ENCODE measurements at places on chromosomes 7 and 10. TPM values are rescaled to one million over a fixed set of nuclear protein-coding genes. Genes with fewer than 3 reads are reported as not detected.

DNA sequence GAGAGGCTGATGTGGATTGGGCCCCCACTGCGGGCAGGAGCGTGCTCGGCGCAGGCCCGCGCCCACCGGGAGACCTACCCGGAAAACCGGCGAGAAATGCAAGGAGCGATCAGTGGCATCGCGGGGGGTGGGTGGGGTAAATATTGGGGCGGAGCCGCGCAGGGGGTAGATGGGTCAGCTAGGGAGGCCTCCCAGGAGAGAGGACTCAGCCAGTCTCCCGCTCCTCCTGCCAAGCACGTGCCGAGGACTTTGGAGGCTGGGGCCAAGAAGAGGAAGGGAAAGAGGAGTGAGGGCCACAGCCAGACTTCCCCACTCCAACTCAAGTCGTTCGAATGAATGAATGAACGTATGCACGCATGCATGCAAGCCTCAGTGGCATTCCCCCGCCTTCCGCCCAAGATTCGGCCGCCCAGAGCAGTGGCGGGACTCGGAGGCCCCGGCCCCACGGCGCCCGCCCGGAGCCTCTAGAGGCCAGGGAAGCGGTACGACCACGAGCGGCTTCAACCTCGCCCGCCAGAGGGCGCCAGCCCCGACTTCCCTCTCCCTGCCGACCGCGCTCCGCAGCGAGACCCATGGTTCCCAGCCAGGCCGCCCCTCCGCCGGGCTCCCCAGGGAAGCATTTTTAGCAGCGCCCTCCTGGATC lies 3.6 kb downstream of the NPM3 start:
- DNase-seq, result peak; percentile 74

- DNase-seq, result no peak
These were observed 141.3 kb upstream of the MINDY3 start for GRCh38 chr10:16001581-16001980.

DNA sequence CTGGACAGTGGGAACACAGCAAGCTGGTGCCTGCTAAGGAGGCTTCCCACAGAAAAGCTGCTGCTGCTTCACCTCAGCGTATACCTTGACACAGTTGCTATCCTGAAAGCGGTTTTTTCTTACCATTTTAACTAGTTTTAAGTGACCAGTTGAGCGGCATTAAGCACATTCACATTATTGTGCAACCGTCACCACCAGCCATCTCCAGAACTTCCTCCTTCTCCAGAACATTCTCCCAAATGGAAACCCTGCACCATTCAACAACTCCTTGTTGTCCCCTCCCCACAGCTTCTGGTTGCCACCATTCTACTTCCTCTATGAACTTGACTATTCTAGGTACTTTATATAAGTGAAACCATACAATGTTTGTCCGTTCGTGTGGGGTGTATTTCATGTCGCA lies 169.9 kb downstream of the SNX10 start:
- DNase-seq, result no peak

DNA sequence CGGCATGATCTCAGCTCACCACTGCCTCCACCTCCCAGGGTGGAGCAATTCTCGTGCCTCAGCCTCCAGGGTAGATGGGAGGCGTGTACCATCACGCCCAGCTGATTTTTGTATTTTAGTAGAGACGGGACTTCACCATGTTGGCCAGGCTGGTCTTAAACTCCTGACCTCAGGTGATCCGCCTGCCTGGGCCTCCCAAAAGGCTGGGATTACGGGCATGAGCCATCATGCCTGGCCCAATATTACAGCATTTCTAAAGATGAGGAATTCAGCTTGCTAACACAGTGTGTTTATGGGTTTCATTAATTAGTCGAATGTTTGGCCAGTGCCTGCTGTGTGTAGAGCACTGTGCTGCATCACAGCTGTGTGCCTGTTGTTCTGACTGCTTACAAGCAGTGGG lies 3.7 kb downstream of the WDR37 start:
- DNase-seq, result no peak

- no peak for DNase-seq
These were observed 56.0 kb downstream of the ZPBP start for GRCh38 chr7:50037086-50037485.

- no peak for DNase-seq
These were observed 119.7 kb downstream of the PON1 start for GRCh38 chr7:95204618-95205017.

DNA sequence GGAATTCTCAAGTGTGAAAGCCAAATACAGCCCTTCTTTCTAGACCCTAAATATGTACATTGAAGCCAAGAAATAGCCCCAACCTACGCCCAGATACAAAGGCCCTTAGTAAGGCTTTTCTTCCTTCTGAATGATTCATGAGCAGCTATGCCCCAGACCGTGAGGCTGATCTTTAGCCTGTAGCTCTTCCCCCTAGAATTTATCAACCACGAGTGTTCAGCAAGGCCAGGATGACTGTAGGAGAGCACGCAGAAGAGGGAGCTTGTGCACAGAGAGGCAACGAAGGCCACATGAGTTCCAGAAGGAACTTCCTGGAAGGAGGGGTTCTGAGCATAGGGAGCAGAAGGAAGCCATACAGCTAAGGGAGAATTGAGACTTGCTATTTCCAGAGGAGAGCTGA lies 53.0 kb upstream of the HABP2 start:
- DNase-seq, result no peak

DNA sequence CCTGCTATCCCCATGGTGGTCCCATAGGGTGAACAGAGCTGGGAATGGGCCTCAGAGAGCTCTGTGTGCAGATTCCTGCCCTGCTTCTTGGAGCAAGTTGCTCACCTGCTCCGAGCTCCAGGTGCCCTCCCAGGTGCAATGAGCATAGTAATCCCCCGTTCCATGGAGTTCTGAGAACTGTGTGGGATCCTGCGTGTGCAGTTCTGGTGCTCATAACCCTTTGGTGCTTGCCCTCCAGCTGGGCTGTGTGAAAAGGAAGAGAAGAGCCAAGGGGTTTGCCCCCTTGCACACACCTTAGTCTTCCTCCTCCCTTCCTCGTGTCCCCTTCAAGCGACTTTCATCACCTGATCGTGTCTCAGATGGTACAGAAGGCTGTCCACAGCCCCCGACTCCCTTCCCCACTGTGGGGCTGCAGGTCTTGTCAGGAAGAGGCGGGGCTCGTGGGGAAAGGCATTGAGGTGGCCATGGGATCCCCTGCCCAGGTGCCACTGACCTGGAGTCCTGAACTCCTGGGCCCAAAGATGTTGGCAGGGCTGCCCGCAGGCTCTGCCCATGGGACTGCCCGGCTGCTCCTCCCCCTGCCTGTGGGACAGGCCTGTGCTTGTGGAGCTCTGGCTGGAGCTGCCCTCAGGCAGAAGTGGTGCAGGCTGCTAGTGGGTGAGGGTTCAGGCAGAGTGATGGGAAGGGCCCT lies 21.9 kb upstream of the ZNF488 start:
- DNase-seq, result no peak

HOXA2 gene
- not detected for polyA plus RNA-seq

NPFFR1 gene
- polyA plus RNA-seq, result not detected

CLEC5A gene
- polyA plus RNA-seq, result 10.0 TPM

SMO gene
- 0.07 TPM for polyA plus RNA-seq

METTL27 gene
- 2.6 TPM for polyA plus RNA-seq

MDFIC gene
- polyA plus RNA-seq, result 30.0 TPM
